ENCODE measurements at places on chromosomes 7 and 10.

- no peak for DNase-seq
Measured at GRCh38 chr10:130160775-130161174, 24.6 kb downstream of the GLRX3 start.

- DNase-seq: no peak
Measured at GRCh38 chr10:130773941-130774340, 537.6 kb downstream of the TCERG1L start.

- DNase-seq: no peak
Measured at GRCh38 chr7:47537716-47538675, 43.9 kb downstream of the TNS3 start.

- no peak for DNase-seq
Measured at GRCh38 chr7:13282377-13282980, 595.0 kb downstream of the ARL4A start.

GRCh38 chr10:104208730-104209129 is 23.4 kb downstream of the CFAP43 start:
- no peak for DNase-seq

GRCh38 chr7:25032774-25033743 is 53.1 kb upstream of the OSBPL3 start:
- no peak for DNase-seq

- DNase-seq: no peak
Measured at GRCh38 chr10:86707505-86707904, 39.2 kb downstream of the LDB3 start.

DNA sequence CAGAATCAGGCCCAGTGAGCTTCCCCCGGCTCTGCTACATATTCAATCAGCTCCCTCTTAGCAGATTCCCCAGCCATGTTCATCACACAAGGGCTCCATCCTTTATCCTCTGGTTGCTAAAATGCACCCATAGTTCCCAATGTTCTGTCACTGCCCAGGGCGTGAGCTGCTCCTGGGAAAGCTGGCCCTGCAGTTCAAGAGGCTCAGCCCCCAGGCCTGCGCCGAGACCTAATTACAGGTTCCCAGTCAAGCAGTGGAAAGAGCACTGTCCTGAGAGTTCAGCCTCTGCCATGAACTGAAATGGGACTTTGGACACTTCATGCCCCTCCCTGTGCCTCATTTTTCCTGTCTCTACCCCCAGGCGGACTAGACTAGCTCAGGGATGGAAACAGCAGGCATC is 75.6 kb downstream of the GPR26 start:
- DNase-seq: no peak

- DNase-seq: no peak
Measured at GRCh38 chr10:132764108-132764507, 21.8 kb downstream of the NKX6-2 start.

DNA sequence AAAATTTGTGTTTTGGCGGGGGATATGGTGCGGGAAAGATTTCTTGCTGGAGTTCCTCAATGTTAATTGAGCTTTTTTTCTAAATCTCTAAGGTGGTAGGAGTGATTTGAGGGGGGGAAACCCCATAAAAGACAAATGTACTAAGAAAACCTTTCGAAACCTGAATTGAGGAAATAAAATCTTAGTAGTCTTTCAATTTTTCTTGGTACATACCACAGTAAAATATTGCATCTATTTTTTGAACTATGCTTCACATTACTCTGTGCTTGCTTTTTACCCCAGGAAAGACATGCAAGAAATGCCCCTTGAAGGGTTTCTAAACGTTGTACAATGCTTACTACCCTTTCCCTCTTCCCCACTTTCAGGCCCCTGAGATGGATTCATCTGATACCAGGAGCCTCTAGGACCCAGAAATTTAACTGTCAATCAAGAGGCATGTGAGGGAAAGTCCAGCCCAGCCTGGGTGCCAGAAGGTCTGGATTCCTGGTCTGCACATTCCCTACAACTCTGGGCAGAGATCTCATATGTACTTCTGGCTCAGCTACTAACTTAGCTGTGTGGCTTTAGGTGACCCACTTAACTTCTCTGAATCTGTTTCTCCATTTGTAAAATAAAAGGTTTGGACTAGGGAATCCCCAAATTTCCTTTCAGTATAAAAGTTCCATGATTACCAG is 5.8 kb upstream of the PDCD4 start:
- DNase-seq: no peak

GRCh38 chr7:138064856-138065357 is 11.4 kb upstream of the AKR1D1 start:
- DNase-seq: no peak

DNA sequence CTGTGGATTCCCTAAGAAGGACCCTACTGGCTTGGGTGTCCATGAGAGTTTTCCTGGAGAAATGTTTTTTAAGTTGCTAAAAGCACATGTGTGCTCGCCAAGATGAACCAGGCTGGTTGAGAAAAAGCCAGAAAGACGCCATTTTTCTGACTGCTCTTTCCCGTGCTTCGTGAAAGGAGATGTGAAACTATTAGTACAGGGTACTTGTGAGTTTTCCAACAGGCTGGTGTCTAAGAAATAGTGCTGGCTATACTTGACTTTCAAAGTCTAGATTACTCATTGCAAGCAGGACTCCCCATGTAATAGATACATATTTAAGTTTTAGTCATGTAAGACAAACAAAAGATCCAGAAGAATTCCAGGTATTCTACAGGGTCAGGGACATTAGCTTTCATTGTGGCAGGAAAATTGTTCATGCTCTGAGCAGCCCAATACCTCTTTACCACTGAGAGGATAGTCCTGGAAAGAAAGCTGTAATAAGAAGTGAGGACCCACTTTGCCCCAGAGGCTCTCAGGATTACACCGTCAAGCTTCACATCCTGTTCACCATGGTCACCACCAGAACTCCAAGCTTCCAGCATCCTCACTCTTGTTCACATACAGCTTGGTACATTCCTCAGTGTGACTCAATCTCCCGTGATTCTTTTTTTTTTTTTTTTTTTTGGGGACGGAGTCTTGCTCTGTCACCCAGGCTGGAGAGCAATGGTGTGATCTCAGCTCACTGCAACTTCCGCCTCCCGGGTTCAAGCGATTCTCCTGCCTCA is 43.8 kb upstream of the ICA1 start:
- DNase-seq: no peak

DNA sequence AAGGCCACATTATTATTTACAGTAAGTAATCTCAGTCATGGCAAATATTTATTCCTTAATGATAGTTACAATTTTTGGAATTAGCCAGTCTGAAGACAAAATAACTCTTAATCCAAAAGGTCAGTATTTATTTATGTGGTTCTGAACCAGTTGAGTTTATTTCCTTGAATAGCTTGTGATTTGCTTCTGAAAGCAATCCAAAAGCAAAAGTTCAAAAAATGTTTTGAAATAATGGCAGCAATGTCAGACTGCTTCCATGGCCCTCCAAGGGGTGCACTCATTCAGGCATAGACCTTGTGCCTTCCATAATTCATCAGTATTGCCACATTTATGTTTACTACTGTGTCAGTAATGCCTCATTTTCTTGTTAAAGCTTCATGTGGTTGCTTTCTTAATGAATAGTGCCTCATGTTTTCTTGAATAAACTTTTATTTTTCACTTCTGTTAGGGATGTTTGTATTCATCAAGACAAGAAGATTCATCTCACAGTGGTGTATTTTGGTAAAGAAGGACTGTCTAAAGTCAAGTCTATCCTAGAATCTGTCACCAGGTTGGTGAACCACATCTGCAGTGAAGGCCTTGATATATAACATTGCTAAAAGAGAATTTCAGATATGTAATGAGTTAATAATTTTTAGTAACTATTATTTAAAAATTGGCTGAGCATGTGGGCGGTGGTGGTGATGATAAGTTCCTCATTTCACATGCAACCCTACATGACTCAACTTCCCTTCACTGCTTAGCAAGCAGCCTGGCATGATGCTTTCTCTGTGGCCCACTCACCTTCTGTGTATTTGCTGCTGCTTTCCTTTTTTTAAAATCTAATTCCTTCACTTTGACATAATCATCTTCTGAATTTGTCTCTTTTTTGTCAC is 22.0 kb downstream of the CSGALNACT2 start:
- no peak for DNase-seq

DNA sequence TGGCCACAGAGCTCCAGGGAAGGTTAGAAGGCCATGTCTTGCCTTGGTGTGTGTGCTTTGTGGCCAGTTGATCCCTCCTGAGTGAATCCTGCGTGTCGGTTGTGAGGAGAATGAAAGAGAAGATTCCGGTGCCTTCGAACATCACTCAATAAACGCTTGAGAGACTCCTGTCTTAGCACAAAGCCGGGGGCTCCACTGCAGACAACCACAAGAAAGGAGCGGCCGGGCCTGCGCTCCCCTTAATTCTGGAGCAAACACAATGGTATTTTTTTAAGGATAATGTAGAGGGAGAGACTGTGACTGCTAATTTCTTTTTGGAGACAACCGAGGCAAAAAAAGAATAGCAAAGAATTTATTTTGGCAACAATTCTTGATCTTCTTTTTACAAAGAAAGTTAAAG is 286.8 kb upstream of the SHH start:
- no peak for DNase-seq

GRCh38 chr10:128068398-128069285 is 57.6 kb downstream of the MKI67 start:
- no peak for DNase-seq

- DNase-seq: no peak
Measured at GRCh38 chr10:60367901-60368300, 21.8 kb downstream of the ANK3 start.

GRCh38 chr10:79146611-79147130 is 77.9 kb downstream of the ZMIZ1 start:
- DNase-seq: no peak

DNA sequence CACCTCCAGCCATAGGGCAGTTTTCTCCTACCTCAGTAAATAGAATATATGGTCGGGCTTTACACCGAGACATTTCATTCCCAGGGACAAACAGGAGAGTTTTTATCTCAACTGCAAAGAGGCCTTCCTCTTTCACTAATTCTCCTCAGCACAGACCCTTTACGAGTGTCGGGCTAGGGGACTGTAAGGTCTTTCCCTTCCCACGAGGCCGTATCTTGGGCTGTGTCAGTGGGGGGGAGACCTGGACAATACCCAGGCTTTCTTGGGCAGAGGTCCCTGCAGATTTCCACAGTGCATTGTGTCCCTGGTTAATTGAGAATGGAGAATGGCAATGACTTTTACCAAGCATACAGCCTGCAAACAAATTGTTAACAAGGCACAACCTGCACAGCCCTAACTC is 13.2 kb upstream of the ZNF488 start:
- DNase-seq: no peak

GRCh38 chr10:1938317-1938716 is 201.0 kb upstream of the ADARB2 start:
- DNase-seq: no peak

DNA sequence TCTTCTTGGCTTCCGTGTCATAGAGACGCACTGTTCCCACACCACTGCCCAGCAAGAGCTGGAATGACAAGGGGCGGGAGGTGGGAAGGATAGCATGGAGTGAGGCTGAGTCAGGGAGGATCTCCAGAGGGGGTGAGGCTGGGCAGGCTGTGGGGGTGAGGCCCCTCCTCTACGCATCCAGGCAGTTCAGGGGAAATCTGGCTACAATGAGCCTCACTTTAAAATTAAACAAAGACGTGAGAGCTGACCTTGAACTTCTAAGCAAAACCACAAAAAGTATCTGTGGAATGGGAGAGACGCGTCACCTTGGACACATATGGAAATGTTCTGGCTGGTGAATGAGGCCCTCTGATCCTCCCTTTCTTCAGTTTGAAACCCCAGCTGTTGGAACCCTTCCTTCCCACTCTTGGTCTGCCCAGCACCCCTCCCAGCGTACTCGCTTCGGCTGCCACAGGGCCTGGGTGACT is 17.7 kb downstream of the WDR91 start:
- no peak for DNase-seq

DNA sequence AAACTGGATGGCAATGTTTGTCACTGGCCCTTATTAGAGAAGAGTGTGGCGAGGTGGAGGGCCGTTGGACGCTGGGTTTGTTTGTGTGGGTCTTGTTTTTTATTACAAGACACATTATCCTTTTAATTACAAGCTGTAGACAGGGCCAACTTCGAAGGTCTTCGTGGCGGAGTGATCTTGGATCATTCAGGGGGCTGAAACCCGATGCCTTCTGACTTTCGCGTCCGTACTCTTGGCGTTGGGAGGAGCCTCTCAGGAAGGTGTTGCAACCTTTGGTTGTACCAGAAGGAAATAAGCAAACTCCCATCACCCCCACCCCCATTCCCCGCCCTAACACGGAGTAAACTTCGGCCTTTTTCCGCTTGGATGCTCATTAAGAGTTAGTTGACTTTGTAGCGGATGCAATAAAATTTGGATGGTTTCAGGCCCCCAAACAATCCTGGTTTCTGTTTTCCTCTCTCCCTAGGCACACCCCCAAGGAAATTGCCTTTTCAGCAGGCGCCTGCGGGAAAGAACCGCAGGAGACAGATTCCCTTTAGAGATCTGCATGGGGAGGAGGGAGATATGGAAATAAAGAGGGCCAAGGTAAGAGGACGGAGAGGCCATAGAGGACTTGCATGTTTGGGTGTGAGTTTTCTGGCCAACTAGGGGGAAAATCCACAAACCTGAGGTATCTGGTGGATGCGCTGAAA is 294.5 kb upstream of the NFE2L3 start:
- peak; percentile 70 for DNase-seq
